ENCODE measurements at places on chromosomes 4 and X. TPM values are rescaled to one million over a fixed set of nuclear protein-coding genes. Genes with fewer than 3 reads are reported as not detected.

Gene PDE5A
- 0.93 TPM for total RNA-seq

Gene TRIM2
- total RNA-seq, result 60.8 TPM

Gene NEUROG2
- total RNA-seq, result 0.26 TPM

Gene KIF4A
- 29.9 TPM for total RNA-seq

Gene FMR1NB
- not detected for total RNA-seq

Gene GC
- not detected for total RNA-seq

Gene SHROOM2
- 27.6 TPM for total RNA-seq

Gene TENM3
- 39.3 TPM for total RNA-seq

Gene CXCL10
- not detected for total RNA-seq

Gene GJB1
- 5.7 TPM for total RNA-seq

Gene CYTL1
- not detected for total RNA-seq

Gene FAM9A
- not detected for total RNA-seq

Gene GRIA2
- total RNA-seq, result 6.3 TPM

Gene TMSB15C
- total RNA-seq, result 0.56 TPM

Gene NDNF
- total RNA-seq, result 0.29 TPM

Gene CABS1
- not detected for total RNA-seq

Gene IL21
- not detected for total RNA-seq

Gene HPGDS
- not detected for total RNA-seq

Gene MAP7D2
- total RNA-seq, result 0.03 TPM

Gene TMEM47
- total RNA-seq, result 6.8 TPM

Gene ZNF732
- total RNA-seq, result 0.48 TPM

Gene PHKA1
- total RNA-seq, result 11.1 TPM

Gene HAND2
- 6.6 TPM for total RNA-seq

Gene ATOH1
- not detected for total RNA-seq

Gene PRAF2
- 17.2 TPM for total RNA-seq

Gene C4orf50
- total RNA-seq, result 0.03 TPM

Gene YY2
- 2.3 TPM for total RNA-seq

Gene SULT1B1
- 0.11 TPM for total RNA-seq

Gene SLC2A9
- total RNA-seq, result 0.26 TPM

Gene ZAR1
- 1.1 TPM for total RNA-seq

Gene TEX28
- total RNA-seq, result not detected

Gene LINC00632
- 5.1 TPM for total RNA-seq

Gene PPP1R2C
- total RNA-seq, result not detected

Gene NAP1L3
- 4.0 TPM for total RNA-seq

Measured in A375 (cell line).